ENCODE measurements at places on chromosomes 2 and 18.

- DNase-seq, result no peak
Measured at GRCh38 chr2:152468899-152469692, 134.1 kb downstream of the FMNL2 start.

DNA sequence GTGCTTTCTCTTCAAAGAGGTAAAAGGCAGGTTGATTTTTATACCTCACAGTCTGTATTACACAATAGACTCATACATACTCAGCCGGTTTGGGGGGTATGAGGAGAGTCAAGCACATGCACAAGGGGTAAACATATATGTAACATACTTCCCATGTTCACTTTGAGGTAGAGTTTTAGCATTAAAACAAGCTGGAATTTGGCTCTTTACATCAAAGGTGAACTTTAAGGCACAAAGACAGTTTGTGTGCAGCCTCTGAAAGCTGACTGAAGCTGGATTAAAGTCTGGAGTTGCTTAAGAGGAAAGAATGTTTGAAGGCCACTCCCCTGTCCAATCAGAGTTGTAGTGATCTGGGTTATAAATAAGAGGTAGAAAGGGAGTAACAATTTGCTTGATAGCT lies 282.0 kb downstream of the DPP10 start:
- DNase-seq, result no peak

GRCh38 chr2:235494716-235495372 lies 1.0 kb downstream of the AGAP1 start:
- DNase-seq, result no peak

- DNase-seq, result no peak
Measured at GRCh38 chr2:21814588-21815149, 690.9 kb downstream of the TDRD15 start.

DNA sequence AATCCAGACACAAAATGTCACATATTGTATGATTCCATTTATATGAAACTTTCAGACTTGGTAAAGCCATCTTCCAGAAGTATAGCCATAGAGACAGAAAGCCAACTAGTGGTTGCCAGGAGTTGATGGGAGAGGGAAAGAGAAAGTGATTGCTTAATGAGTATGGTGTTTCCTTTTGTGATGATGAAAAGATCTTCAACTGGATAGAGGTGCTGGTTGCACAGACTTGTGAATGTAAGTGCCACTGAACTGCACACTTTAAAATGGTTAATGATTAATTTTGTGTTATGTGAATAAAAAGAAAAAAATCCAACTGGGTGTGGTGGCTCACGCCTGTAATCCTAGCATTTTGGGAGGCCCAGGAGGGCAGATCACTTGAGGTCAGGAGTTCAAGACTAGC lies 135.3 kb upstream of the SLC1A4 start:
- no peak for DNase-seq

DNA sequence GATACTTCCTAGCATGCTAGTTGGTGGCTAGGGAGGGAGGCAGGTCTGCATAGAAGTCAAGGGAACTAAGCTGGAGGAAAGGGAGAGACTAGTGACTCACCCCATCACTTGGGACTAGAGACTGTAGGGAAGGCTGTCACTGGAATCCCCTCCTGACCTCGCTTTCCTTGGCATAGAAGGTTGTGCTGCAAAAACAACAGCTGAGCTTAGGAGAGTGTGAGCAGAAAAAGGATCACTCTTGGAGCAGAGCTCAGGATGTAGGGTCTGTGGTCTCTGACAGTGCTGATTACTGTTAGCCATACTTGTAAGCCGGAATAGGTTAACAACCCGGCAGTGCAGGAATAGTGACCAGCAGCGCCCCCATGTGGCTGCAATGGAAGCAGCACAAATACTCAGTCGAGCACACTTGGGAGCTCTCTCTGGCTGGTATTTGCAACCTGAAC lies 66.9 kb upstream of the SMAD2 start:
- DNase-seq, result no peak

DNA sequence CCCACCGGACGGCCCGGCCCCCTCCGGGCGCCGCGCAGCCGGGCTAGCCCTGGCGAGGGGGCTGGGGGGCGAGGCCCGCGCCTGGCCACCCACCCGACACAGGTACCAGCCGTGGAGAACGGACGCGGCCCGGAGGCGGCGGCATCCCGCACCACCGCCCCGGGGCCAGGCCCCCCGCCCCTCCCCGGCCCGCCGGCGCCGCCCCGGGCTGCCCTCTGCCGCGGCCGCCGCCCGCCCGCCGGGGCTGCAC lies 405 bp downstream of the SOS1 start:
- DNase-seq, result no peak

GRCh38 chr2:98726205-98726604 lies 4.7 kb downstream of the MGAT4A start:
- no peak for DNase-seq

- DNase-seq, result no peak
Measured at GRCh38 chr2:161303535-161304050, 4.6 kb upstream of the PSMD14 start.

DNA sequence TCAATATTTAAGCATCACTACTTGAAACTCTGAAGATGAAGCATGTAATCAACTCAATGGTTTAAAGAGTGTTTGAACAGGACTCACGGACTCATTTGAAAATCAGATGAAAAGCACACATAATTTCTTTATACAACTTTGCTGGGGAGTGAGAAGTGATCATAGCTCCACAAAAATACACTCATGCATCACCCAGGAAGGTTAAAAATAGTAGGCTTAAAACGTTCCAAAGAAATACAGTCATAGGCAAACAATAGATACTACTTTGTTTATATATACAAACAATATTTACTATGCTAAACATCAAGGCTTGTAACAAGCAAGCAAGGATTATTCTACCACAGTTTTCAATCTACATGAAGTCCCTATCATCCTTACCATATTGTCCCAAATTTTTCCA lies 11.6 kb downstream of the HNRNPLL start:
- DNase-seq, result no peak

- no peak for DNase-seq
Measured at GRCh38 chr18:46283895-46284295, 179.7 kb downstream of the HAUS1 start.

DNA sequence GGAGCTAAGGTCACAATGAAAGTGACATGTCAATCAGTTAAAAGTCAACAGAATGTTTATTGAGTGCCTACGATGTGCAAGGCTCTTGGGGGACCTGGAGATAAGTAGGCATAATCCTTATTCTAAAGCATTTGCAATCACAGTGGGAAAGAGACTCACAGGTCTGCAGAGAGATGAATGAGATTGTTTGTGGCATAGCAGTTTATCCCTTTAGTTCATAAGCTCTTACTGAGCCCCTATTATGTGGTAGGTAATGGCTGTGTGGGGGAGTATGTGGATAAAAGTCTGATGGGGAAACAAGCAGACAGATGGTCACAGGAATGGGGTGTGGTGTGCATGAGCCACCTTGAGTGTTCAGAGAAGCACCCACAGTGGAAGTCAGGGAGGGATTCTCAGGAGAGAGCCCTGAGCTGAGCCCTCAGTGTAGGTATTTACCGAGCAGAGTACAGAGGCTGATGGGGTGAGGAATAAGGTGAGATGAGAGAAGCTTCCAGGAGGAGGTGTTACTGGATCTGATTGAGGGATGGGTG lies 48.1 kb downstream of the EMILIN2 start:
- DNase-seq, result no peak

GRCh38 chr2:233402346-233402745 lies 48.1 kb downstream of the DGKD start:
- no peak for DNase-seq

GRCh38 chr18:9366126-9366714 lies 31.6 kb downstream of the TWSG1 start:
- DNase-seq, result no peak

DNA sequence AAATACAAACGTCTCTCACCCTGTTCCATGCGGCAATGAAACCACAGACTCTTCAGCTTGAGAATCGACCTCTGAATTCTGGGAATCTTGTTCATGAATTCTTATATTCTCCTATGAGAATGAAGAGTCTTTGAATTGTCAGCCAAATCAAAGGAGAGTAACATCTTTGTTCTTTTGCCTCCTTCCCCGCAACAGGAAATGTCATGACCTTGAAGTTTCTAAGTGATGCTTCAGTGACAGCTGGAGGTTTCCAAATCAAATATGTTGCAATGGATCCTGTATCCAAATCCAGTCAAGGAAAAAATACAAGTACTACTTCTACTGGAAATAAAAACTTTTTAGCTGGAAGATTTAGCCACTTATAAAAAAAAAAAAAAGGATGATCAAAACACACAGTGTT lies 21.8 kb downstream of the TNFAIP6 start:
- no peak for DNase-seq

GRCh38 chr2:149625671-149626070 lies 38.1 kb upstream of the MMADHC start:
- no peak for DNase-seq

DNA sequence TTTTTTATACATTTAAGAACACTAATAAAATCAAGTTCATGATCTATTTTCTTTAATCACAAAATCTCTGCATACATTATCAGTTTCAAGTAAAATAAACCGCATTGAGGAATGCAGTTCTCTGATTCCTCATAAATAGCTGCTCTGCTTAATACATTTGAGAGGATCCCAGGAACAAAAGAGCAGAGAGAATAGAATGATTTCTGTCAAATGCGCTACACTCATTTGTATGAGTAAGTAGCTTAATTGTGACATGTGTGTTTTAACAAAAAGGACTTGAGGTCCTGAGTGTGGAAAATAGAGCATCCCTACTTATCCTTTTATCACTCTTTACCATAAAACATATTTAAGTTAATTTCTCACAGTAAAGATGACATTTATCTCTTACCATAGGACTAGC lies 134.0 kb downstream of the PID1 start:
- no peak for DNase-seq

DNA sequence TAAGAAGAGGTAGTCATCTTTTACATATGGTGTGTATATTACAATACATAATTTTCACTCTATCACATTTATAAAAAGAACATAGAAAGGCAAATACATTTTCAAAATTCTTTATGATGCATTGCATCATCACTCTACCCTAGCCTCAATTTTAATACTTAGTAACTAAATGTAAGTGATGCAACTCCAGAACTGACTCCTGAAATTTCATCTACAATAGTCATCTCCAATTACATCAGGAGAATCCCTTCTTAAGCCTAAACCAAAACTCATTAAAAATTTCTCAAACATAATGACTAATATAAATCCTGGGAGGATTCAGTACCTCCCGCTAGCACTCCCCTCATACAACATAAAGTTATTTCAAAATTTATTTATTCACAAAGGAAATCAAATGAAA lies 15.9 kb downstream of the TMX3 start:
- no peak for DNase-seq

GRCh38 chr2:167827352-167828097 lies 419.9 kb downstream of the STK39 start:
- no peak for DNase-seq

DNA sequence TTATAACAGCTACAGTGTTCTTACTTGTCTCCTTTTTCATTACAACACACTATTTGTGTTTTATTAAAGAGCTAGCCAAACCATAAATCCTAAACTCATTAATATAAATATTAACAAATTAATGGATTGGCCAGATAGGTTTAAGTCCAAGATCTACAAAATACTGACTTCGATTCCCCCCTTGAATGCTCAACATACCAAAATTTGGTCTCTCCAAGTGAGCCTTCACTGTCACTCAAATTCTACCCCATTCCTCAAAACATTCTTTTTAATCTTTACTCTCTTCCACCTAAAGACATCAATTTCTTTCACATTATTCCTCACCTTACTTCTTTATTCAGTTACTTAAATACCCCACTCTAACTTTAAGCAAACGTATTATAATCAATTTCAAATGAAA lies 281.5 kb downstream of the ICOS start:
- no peak for DNase-seq

GRCh38 chr18:76496194-76496890 lies 1.3 kb upstream of the ZNF516 start:
- DNase-seq, result no peak

GRCh38 chr18:79884963-79885728 lies 66.3 kb downstream of the SLC66A2 start:
- DNase-seq, result no peak

GRCh38 chr18:58392324-58393000 lies 236.4 kb downstream of the ALPK2 start:
- DNase-seq, result no peak

Data from stimulated activated CD8-positive, alpha-beta memory T cell treated with anti-CD3 and anti-CD28 coated beads, Interleukin-2, amount 100 ng/mL, for 48 hours (primary cell).